ENCODE measurements at places on chromosomes 5 and 9. TPM values are rescaled to one million over a fixed set of nuclear protein-coding genes. Genes with fewer than 3 reads are reported as not detected.

DNA sequence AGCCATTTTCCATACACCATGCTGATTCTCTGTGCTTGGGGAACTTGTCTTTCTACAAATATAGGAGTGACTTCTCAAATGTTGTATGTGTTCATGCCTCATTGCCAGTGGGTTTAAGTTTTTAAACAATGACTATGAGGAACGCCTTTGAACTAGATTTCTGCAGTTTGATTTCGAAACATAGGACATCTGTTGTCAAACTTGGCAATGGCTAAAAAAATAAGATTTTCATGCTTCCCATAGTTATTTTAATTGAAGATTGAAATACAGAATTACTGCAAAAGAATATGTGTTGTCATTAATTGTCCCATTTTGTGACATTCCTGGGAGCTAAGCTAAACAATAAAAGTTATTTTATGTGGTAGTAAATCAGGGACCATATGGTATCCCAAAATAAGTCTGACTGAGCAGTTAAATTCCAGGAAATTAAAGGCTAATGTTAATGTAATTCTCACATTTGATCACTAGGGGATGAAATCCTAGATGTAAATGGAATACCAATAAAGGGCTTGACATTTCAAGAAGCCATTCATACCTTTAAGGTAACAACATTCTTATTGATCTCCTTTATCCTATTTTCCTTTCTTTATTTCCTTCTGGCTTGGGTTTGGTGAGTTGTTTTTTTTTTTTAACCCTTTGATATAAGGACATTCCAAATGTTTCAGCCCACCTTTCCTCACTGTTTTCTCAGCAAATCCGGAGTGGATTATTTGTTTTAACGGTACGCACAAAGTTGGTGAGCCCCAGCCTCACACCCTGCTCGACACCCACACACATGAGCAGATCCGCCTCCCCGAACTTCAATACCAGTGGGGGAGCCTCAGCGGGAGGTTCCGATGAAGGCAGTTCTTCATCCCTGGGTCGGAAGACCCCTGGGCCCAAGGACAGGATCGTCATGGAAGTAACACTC lies 116.7 kb downstream of the GOLPH3 start:
- DNase-seq = no peak

GRCh38 chr9:137485343-137486140 lies 26.4 kb upstream of the NSMF start:
- DNase-seq = no peak

DNA sequence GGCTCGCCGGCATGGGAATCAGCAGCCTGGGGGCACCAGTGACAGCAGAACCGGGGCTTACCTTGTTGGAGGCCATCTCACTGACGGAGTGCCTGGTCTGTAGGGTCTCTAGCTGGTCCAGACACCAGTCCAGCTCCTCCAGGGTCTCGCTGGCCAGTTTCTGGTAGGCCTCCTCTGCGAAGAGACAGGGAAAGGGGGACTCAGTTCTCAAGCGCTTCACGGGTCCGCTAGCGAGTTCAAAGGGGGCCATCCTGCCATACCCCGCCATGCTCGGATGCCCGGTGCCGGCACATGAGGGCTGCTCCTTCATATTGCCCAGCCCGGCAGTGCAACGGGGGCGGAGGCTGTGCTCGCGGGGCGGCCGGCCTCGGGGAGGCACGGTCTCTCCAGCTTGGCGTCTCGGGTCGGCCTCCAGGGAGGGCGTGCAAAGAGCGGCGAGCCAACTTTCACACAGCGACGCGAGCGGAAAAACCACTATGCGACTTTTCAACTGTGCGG lies 456.0 kb downstream of the RAB3C start:
- no peak for DNase-seq

- DNase-seq = no peak
Observed at GRCh38 chr5:1497242-1497777, 26.4 kb downstream of the LPCAT1 start.

The TBCA gene
- total RNA-seq = 310 TPM

The BTNL8 gene
- total RNA-seq = not detected

DNA sequence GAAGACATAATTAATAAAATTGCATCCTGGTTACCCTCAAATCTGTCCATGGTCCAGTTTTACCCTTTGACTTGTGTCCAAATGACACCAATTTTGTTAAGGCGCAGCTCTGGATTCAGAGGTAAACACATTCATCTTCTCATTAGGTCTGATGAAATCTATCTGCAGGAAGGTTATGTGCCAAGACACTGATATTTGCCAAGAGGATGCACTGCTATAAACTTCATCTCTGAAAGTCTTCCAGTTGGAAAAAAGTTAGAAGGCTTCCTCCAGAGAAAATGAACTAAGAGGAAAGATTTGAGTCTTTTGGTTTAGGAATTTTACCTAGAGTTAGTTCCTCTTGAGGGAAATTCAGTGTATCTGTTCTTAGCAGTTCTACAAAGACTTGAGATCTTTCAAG lies 717.8 kb downstream of the DTWD2 start:
- no peak for DNase-seq

DNA sequence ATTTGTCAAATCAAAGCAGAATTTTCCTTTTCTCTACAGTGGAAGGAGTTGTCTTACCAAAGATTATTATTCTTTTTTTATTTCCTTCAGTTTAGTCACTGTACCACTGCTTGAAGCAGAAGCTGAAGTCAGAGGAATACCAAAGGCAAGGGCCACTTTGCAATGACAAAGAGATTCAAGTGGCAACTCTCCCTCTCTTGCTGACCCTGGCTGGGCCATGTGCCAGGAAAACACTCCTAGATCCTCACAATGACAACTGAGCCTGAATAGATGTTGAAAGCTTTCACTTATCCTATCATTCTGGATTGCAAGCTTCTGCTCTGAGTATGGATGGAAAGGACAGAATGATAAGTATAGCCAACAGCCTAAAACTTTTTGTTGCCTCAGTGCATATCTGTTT lies 618.3 kb downstream of the NR2F1-AS1 start:
- peak; percentile 31 for DNase-seq

DNA sequence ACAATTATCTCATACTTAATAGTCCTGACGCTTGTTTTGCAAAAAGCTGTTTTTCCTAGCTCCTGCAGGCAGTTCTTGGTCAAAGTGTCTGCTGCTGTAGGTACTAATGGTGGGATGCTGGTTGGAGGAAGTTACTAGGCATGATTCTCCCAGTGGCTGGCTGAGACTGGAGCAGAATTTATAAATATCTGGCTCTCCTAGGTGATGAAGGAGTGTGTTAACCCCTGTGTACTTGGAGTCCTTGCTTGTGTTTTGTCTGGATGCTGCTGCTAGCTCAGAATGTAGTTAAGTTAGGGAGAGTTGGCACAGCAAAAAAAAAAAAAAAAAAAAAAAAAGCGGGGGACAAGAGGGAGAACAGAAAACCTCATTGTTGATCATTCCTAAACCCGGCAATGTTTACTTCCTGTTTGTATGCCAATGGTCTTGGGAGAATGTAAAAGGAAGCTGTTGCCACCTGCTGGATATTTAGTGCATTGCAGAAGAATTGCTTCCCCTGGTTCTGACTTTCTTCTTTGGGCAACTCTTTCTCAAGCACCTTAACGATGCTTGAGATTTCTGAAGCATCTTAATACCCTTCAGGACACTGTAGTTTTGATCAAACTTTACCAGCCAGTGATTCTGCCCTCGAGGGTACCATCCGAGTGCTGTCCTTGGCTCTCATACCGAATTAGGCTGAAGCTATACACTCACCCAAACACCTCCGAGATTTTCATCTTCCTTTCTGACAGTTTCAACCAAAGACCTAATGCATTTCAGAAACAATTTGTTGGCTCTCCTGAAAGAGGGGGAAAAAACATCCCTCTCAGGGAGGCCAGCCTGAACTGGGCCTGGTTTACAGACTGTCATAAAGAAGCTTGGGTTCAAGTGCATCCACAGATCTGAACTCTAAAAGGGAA lies 71.7 kb upstream of the WWC1 start:
- DNase-seq = peak; percentile 72

The F2RL2 gene
- not detected for total RNA-seq

- no peak for DNase-seq
Observed at GRCh38 chr9:130900701-130901497, 4.3 kb upstream of the QRFP start.

GRCh38 chr9:7791394-7791793 lies 8.2 kb downstream of the DMAC1 start:
- DNase-seq = no peak

DNA sequence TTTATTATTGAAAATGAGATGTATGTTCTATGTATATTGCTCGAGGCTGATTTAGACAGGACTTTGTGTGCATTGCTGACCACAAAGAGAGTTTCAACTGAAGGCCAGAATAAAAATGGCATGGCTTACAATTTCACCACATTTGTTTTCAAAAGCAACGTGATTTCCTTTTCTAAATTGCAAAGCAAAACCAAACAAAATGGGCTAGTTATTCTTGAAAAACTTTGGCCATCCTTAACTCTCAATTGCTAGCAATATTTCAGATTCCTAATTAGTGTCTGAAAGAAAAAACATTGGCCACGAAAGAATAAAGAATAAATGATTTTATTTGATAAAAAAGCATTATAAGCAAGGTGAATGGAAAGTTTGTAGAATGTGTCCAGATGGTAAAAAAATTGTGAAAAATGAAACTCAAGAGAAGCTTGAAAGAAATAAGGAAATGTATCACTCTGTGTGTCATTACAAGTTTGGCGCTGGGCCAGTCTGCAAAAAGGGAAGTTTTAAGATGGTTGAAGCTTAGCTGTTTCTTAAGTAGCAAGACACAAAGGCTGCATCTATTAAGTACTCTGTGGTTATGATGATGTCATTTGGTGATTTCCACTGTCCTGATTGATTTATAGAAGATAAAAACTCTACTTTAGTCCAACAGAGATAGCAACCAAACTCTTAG lies 89.2 kb upstream of the PRLR start:
- peak; percentile 3 for DNase-seq

DNA sequence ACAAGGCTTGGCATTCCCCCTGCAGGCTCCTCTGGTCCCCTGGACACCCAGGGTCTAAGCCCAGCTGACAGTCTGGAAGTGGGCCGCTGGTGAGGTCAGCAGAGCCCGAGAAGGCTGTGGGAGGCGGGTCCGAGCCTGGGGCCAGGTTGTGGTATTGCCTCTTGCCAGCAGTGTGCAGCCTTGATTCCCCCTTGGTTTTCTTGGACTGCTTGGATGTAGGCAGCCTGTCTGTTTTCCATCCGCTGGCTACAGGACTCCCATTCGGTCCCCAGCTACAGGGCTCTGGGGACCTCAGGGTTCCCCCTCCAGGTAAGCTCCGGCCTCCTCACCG lies 1.6 kb downstream of the AIF1L start:
- DNase-seq = no peak

GRCh38 chr5:158462349-158463114 lies 603.6 kb upstream of the CLINT1 start:
- DNase-seq = no peak

DNA sequence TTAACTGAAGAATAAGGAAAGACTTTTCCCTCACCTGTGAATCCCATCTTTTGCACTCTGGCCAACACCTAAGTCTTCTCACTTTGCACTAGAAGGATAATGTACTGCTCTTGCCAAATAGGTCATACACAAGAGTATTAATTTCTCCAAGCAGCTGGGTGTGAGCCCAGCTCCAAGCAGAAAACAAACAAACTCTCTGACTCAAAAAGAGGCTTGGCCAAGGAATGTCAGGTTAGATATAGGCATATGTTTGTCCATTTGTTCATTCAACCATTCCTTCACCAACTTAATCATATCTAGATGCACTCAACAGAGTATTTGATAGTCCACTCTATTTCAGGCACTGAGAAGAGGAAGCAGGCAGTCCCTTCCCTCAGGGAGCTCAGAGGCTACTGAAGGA lies 84.4 kb downstream of the HTR4 start:
- no peak for DNase-seq

The PCDHA7 gene
- total RNA-seq = 0.95 TPM

- DNase-seq = no peak
Observed at GRCh38 chr9:72427801-72428200, 62.8 kb upstream of the ZFAND5 start.

DNA sequence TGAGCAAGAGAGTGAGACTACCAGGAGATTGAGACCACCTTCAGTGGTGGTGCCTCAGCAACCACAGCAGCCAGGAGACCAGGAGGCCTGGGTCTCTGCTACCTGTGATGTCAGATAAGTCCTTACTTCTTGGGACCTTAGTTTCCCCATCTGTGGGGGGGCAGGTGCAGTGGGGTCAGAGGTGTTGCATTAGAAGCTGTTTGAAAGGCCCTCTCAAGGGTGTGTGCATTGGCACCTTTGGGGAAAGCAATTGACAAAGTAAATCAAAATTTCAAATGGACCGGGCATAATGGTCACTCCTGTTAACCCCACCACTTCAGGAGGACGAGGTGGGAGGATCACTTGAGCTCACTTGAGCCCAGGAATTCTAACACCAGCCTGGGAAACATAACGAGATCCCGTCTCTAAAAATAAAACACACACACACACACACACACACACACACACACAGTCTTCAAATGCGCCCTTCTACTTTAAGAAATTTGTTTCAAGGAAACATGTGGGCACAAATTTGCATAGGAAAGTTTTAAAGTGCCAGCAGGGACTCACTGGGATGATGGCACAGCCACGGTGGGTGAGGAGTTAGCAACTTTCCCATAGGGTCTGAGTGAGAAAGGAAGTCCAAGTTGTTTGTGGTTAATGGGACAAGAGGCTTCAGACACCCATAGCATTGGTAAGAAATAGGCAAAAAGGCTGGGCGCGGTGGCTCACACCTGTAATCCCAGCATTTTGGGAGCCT lies 1.3 kb upstream of the AK1 start:
- no peak for DNase-seq

The DMRT3 gene
- total RNA-seq = not detected

DNA sequence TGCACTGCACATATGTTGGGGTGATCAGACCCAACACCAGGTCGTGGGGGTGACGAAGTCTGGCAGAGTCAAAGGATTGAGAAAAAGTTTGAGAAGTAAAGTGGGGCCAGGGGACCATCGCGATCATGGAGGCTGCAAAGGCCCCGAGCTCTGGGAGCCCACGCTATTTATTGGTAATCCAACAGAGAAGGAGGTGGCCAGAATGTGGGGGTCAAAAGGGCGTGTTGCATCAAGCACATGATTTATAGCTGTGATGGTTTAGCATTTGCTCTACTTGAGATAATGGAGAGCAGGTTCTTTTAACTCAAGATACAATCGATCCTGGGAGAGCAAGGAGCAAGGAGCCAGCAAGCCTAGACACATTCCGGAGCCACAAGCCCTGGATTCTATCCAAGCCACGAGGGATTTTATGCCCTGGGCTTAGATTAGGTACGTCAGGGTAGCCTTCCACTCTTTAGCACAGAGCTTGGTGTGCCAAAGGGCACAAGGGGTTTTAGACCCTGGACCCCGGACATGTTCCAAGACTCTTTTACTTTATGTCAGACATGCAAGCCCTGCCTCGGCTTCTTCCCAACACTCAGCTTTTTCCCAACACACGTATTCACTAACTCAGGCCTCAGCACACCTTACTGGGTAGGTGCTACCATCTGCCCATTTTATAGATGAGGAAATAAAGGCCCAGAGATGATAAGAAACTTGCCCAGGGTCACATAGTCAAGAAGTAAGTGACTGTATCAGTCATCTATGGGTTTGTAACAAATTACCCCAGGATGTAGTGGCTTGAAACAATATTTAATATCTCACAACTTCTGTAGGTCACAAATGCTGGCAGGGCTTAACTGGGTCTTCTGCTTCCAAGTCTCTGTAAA lies 39.5 kb downstream of the NSUN2 start:
- no peak for DNase-seq

The LHX6 gene
- not detected for total RNA-seq

The RNF145 gene
- total RNA-seq = 169 TPM

The SMIM33 gene
- total RNA-seq = not detected

- DNase-seq = peak; percentile 12
Observed at GRCh38 chr9:100428871-100429654, 2.1 kb downstream of the MSANTD3 start.

Measured in Calu3 (cell line).